ENCODE measurements at places on chromosomes 1 and 21. TPM values are rescaled to one million over a fixed set of nuclear protein-coding genes. Genes with fewer than 3 reads are reported as not detected.

Gene SPATA46
- not detected for total RNA-seq

GRCh38 chr1:33367485-33368405 lies 46.8 kb upstream of the A3GALT2 start:
- DNase-seq: peak; percentile 86

Gene PLA2G2D
- not detected for total RNA-seq

DNA sequence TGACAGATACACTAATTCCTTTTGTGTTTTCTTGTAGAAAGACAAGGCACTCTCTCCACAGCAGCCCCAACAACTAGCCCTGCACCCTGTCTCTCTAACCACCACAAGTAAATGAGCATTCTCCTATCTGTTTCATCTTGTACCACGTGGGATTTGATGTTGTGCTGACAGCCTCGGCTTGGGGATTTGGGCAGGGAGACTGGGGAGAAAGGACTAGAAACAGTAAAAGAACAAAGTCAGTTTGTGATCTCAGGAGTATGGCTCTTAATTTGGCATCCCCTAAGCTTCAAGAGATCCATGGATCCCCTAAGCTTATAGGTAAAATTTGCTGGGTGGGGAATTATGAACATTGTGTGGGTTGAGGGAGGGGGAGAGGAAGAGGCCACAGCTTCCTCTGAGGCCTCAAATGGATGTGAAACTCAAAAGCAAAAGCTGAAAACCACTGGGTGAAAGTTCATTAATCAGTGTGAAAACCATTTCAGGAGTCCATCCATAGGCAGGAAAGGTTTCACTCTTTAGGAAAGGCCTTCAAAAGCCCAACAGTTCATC lies 3.1 kb downstream of the C1orf162 start:
- DNase-seq: no peak

- DNase-seq: no peak
These were observed 12.5 kb downstream of the MEAF6 start for GRCh38 chr1:37502104-37502503.

Gene OR10Z1
- not detected for total RNA-seq

Gene TMEM201
- 37.3 TPM for total RNA-seq

Gene PTGS2
- total RNA-seq: 0.53 TPM

DNA sequence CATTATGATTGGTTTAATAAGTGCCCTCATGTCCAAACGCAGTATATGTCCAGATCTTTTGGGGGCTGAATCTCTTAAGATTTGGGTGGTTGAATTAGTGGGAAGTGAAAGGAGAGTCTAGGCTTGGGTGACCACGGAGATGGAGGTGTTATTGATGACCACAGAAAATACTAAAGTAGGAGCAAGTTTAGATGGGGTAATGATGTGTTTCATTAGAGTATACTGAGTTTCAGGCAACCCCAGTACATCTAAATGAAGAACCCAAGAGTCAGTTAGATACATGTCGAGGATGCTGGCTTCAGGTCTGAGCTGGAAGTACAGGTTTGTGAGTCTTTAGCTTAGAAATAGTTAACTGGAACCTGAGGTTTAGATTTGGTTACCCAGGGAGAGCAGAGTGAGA lies 6.5 kb upstream of the ZZZ3 start:
- no peak for DNase-seq

DNA sequence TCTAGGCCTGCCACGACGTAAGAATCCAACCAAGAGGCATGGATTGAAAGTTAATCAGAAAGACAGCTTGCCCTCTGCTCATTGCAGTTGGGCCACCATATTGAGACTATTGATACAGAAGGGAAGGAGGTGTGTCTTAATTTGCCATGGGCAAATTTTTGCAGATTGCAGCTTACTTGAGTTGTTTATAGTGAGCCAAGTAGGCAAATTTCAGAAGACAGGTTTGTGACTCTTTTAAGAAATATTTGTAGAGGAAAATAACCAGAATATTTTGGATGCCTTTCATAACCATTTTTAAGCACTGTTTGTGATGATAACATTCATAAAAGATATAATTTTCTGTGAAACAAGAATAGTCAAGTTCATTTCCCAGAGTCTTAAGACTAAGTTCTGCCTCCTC lies 74.1 kb downstream of the PRDM2 start:
- no peak for DNase-seq

- no peak for DNase-seq
These were observed 6.9 kb upstream of the BMP8A start for GRCh38 chr1:39484564-39484963.

Gene GFI1
- total RNA-seq: not detected

- DNase-seq: peak; percentile 53
These were observed 10.2 kb downstream of the ADAM30 start for GRCh38 chr1:119885903-119886783.

- DNase-seq: no peak
These were observed 121.0 kb downstream of the LRRC40 start for GRCh38 chr1:70084314-70084915.

Gene GBP3
- total RNA-seq: 2.3 TPM

- no peak for DNase-seq
These were observed 23.2 kb downstream of the GON4L start for GRCh38 chr1:155833665-155834295.

DNA sequence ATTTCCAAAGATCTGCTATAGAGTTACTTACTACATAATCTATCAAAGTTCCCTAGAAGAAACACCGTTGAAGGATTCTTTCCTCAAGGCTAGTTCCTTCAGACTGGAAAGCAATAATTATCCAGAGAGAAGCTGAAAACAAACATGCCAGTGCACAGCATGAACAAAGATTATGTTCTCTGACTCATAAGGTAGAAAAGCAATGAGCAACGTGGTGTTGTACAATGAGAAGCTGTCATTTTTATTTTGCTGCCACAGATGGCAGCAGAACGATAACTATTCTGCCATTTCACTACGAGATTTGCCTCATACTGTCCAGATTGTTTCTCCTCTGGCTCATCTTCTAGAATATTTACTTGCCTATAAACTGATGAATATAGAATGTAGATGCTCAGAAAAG lies 10.7 kb downstream of the EXTL2 start:
- no peak for DNase-seq

Gene RHD
- not detected for total RNA-seq

- no peak for DNase-seq
These were observed 35.4 kb downstream of the PRDM2 start for GRCh38 chr1:13735168-13735930.
